ENCODE measurements at places on chromosomes 1 and 21.

DNA sequence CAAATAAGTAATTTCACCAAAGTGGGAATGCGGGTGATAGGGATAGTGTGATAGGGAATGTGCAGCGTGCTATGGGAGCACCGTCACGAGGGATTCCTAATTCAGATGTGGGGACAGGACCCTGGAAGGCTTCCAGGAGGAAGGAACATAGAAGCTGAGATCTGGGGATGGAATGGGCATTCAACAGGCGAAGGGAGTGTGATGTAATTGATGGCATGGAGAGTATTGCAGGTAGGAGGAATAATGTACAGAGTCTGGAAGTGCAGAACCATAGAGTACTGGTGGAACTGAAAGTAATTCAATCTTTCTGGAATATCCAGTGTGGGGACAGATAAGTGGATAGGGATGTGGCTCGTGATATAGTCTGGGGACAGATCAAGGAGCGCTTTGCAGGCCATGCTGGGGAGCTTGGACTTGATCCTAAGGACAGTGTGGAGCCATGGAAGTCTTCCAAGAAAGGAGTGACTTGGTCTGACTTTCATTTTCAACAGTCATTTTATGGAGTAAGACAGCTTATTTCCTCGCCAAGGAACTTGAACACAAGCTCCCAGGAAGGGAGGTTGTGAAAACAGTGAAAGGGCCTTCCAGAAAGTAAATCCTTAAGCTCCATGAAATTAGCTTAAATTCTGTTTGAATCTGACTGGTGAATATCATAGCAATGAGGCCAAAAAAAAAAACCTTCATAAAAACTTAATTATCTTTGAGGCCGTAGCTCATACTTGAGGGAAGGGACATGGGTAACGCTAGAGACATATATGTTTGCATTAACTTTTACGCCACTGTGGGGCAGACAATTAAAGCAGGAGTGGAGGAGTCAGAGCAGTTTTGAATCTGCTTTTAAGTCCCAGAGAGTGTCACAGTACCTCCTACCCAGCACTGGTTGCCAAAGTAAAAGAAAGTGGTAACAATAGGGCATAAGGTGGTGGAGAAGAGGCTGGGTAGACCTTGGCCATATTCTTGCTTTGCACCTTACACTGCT lies 55.8 kb downstream of the ROR1 start:
- no peak for DNase-seq

DNA sequence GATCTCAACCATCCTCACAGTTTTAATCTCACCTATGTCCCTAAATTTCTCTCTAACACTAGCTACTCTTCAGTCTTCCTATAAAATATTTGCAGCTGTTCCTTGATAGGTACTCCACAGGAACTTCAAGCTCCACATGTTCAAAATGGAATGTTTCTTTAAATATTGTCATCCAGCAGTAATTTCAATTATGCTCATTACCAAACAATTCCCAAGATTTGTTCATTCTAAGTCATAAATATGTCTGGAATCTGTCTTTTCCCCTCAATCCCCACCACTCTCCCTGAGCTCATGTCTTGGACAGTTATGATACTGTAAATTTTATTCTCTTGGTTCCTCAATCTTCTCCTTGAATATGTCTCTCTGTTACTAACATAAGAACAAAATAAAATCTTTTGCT lies 214.4 kb downstream of the NRIP1 start:
- DNase-seq, result no peak

DNA sequence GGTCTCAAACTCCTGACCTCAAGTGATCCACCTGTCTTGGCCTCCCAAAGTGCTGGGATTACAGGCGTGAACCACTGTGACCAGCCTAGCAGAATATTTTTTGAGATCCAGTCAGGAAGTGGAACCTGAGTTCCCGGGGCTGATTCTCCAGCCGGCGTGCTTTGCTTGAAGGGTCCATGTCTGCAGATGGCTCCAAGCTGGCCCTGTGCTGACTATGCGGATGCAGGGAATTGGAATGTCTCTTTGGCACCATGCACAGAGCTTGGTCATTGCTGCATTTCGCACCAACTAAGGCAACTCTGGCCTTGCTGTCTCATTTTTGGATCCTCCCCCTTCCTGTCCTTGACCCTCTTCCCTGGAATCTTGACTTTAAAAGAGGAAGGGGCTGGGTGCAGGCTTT lies 28.1 kb downstream of the ARHGEF10L start:
- no peak for DNase-seq

- no peak for DNase-seq
These were observed 456.0 kb upstream of the PKN2 start for GRCh38 chr1:88228114-88228513.

- peak; percentile 40 for DNase-seq
These were observed 73.3 kb downstream of the HSF2BP start for GRCh38 chr21:43585924-43586413.

DNA sequence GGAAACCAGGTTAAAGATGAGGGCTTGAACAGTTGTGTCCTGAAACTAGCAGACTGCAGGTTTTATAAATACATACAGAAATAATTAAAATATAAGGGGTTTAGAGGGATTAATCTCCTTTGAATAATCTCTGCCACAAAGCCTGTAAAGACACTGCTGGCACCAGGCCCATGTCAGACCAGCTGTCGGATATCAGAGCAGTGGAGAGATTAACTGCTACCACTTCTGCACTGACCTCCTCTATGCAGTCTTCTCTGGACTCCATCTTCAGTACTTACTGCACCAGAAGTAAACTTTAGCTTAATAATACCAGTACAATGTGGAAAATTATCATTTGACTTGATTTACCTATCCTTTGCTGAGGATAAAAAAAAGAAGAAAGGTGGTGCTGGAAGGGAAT lies 128.6 kb downstream of the LHX4 start:
- no peak for DNase-seq

DNA sequence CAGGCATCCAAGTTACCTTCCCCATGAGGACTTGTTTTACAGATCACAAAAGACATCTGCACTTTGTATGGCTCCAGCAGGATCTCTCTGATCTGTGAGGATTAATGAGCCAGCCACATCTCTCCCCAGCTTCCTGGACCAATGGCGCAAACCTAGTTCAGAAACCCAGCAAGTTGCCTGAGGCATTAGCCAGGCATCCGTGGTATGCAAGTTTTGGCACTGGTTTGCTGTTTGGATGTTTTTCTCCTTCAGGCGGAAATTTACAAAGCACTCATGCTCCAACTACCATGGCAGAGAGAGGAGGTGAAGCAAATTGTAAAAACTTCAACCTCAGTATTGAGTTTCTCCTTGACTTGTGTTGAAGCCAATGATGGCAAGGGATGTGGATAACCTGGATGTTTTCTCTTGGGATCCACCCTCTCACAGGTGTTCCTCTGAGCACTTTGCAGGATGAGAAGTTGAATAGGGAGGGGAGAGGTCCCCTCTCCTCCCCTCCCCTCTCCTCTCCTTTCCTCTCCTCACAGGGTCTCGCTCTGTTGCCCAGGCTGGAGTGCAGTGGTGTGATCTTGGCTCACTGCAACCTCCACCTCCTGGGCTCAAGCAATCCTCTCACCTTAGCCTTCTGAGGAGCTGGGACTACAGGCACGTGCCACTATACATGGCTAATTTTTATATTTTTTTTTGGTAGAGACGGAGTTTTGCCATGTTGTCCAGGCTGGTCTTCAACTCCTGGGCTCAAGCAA lies 25.6 kb upstream of the ENO1 start:
- no peak for DNase-seq

DNA sequence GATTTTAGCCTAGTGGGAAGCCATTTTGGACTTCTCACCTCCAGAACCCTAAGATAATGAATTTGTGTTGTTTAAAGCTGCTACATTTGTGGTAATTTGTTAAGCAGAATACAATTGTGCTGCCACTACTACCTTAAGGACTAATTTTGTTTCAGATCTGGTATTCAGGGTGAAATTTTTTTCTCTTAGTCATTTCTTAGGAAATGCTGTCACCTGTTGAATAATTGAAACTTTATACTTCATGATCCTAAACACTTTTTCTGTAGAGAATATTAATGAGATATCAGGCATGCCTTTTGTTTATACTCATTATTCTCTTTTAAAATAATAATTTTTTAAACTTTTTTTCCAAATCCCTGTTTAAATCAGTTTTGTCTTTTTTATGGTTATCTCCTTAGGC lies 246.8 kb downstream of the TGFB2 start:
- DNase-seq, result no peak

DNA sequence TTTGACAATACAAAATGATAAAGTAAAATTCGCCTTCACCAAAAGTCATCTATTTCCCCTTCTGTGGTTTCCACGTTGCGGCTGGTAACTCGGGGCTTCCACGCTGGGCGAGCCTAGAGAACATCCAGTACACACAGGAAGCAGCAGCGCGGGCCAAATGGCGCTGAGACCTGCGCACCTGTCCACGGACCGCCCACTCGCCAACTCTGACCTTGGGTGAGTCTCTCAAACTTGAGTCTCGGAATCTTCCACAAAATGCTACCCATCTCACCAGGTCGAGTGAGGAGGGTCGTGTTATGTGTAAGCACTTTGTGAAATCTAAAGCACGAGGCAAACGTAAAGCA lies 820 bp upstream of the TTF2 start:
- DNase-seq, result no peak

GRCh38 chr1:86150553-86151055 lies 6.0 kb downstream of the COL24A1 start:
- no peak for DNase-seq

DNA sequence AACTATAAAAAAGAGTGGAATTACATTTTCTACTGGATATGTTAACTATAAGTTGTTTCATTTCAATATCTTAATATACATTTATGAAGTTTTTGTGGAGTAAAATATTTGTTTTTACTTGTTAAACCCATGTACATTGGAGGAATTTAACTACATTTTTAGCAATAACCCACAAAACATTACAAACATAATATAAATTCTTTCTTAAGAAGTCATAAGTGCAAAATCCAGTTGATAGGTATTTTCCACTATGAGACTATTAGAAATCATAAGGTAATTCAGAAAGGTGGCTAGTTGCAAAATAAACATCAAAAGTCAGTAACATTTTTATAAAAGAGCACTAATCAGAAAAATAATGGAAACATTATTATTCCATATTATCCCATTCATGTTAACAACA lies 73.9 kb upstream of the RRP15 start:
- no peak for DNase-seq

GRCh38 chr1:54408147-54409066 lies 2.2 kb upstream of the SSBP3 start:
- DNase-seq, result no peak

DNA sequence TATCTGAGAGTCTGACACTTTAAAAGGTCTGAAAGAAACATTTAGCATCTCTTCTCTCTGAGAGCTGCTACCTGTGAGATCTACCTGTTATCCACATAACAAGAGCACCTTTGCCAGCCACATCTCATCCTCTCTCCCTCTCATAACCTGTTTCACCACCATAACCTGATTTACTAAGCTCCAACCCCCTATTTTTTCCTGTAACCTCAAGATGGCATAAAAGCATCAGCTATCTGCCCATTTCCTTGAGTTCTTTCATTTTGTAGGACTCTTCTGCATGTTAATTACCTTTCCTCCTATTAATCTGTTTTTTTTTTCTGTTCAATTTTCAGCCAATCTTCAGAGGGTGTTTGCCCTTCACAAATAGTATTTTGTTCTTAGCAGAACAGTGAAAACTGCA lies 136.5 kb upstream of the KCNK1 start:
- DNase-seq, result no peak

GRCh38 chr1:92029241-92029922 lies 403 bp upstream of the EPHX4 start:
- peak; percentile 40 for DNase-seq

DNA sequence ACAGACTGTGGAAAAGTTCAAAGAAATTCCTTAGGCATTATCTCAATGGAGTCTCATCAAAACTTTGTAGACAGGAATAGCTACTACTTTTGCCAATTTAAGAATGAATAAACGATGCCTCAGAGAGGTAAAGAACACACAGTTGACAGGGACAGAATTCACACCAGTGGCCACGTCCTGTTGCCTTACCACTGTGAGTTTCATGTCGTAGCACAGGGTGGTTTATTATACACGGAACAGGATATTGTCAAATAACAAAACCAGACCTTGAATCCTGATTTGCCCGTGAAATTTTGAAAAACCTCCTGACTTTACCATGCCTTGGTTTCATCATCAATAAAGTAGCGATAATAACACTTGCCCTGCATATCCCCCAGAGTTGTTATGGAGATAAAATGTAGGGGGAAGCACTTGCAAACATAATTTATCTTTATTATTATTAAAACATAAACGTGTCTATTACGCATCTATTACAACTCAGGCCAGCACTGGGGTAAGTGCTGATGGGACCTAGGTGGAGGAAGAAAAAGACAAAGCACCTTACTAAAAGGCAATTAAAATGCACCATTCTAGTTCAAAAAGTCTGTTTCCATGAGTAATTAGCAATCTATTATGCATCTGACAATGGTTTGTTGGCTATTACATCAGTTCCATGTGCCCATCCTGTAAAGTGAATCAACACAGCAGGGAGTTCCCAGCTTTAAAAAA lies 408.1 kb upstream of the RUNX1 start:
- no peak for DNase-seq

- no peak for DNase-seq
These were observed 87.8 kb downstream of the MRPL37 start for GRCh38 chr1:54287801-54288211.

DNA sequence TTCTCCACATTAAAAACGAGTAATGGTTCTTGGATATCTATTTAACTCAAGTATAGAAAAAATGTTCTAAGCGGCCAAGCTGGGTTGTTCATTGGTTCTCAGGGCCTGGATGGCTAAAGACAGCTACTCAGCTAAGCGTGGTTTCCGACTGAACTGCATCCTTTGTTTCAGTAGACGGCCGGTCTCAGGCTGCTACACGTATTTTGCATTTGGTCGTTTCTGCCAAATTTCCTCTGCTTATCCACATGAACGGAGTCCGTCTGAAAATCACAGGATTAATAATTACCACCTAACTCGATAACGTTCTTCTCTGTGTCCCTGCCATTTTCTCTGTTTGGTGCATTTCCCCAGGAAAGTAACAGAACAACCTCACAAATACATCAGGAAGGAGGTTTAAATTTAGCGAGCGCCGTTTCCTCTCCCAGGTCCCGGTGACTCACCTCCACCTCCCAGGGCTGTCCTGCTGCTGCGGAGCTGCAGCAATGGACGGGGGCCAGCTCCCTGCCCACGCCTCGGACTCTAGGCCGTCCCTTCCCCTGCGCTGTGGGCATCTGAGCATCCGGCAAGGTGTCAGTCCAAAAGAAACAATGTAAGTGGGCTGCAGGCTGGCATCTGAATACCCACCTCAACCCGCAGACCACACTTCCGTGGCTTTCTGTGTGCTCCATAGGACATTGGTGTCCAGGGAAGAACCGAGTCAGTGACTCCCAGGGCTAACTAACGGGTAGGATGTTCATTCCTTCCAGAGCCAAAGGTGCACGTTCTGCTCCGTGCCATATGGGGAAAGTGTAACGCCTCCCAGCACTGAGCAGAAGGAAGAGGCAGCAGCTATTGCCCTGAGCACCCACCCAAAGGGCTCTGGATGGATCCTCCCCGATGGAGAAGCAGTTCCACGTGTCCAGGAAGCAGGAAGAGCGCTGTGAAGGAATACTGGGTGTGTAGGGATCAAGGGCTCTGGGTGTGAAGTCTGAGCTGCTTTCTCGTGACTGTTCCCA lies 4.1 kb upstream of the GABRD start:
- no peak for DNase-seq

All from H9 (cell line).